ENCODE measurements at places on chromosomes 7 and 10. TPM values are rescaled to one million over a fixed set of nuclear protein-coding genes. Genes with fewer than 3 reads are reported as not detected.

NFKB2 gene
- 3.5 TPM for total RNA-seq

CYP2C19 gene
- total RNA-seq = 0.36 TPM

PHKG1 gene
- 2.5 TPM for total RNA-seq

CAV2 gene
- 11.5 TPM for total RNA-seq

EFCAB10 gene
- 2.1 TPM for total RNA-seq

SSC4D gene
- 0.73 TPM for total RNA-seq

TSPAN15 gene
- total RNA-seq = 15.1 TPM

VAX1 gene
- total RNA-seq = not detected

CTNNA3 gene
- 24.9 TPM for total RNA-seq

CYP26A1 gene
- total RNA-seq = 4.7 TPM

C7orf33 gene
- 0.64 TPM for total RNA-seq

CUBN gene
- 7.8 TPM for total RNA-seq

AOAH gene
- 3.4 TPM for total RNA-seq

NODAL gene
- 1.00 TPM for total RNA-seq

MALSU1 gene
- 35.2 TPM for total RNA-seq

WBP1L gene
- 29.6 TPM for total RNA-seq

MNX1 gene
- not detected for total RNA-seq

THNSL1 gene
- 11.4 TPM for total RNA-seq

RAB19 gene
- not detected for total RNA-seq

ASB10 gene
- not detected for total RNA-seq

RBP3 gene
- not detected for total RNA-seq

EPO gene
- not detected for total RNA-seq

PTEN gene
- total RNA-seq = 220 TPM

EXOSC1 gene
- total RNA-seq = 30.7 TPM

ENTPD1 gene
- 12.2 TPM for total RNA-seq

HOXA6 gene
- total RNA-seq = not detected

ZNF655 gene
- 127 TPM for total RNA-seq

PON1 gene
- total RNA-seq = not detected

MRLN gene
- 12.2 TPM for total RNA-seq

LRGUK gene
- 5.9 TPM for total RNA-seq

CFAP43 gene
- total RNA-seq = 9.1 TPM

ITGA8 gene
- 19.8 TPM for total RNA-seq

NPY4R gene
- 0.27 TPM for total RNA-seq

CNNM1 gene
- 6.3 TPM for total RNA-seq

PI4K2A gene
- total RNA-seq = 8.7 TPM

UPK3BL1 gene
- 68.1 TPM for total RNA-seq

OIT3 gene
- 1.4 TPM for total RNA-seq

IQUB gene
- total RNA-seq = 8.2 TPM

ZNF467 gene
- total RNA-seq = 3.2 TPM

LMOD2 gene
- 0.18 TPM for total RNA-seq

PNLIPRP3 gene
- total RNA-seq = not detected

GRID1 gene
- 15.8 TPM for total RNA-seq

EBLN1 gene
- not detected for total RNA-seq

OR2A5 gene
- not detected for total RNA-seq

ARHGEF35 gene
- total RNA-seq = 1.2 TPM

IFIT1B gene
- 0.82 TPM for total RNA-seq

TUBAL3 gene
- 0.27 TPM for total RNA-seq

TMEM184A gene
- total RNA-seq = 0.18 TPM

RASA4B gene
- total RNA-seq = 23.3 TPM

UNCX gene
- total RNA-seq = 15.5 TPM

BHLHA15 gene
- 5.4 TPM for total RNA-seq

AGMO gene
- total RNA-seq = 0.64 TPM

VENTX gene
- 0.09 TPM for total RNA-seq

NACAD gene
- total RNA-seq = 6.8 TPM

LRRTM3 gene
- 17.1 TPM for total RNA-seq

ZPBP gene
- not detected for total RNA-seq

POLR2J2 gene
- 15.3 TPM for total RNA-seq

All from cerebellum (tissue), 4 donors.